ENCODE measurements at places on chromosomes 6 and 20.

GRCh38 chr20:11429168-11429567, 488.5 kb upstream of the BTBD3 start:
- DNase-seq = no peak

DNA sequence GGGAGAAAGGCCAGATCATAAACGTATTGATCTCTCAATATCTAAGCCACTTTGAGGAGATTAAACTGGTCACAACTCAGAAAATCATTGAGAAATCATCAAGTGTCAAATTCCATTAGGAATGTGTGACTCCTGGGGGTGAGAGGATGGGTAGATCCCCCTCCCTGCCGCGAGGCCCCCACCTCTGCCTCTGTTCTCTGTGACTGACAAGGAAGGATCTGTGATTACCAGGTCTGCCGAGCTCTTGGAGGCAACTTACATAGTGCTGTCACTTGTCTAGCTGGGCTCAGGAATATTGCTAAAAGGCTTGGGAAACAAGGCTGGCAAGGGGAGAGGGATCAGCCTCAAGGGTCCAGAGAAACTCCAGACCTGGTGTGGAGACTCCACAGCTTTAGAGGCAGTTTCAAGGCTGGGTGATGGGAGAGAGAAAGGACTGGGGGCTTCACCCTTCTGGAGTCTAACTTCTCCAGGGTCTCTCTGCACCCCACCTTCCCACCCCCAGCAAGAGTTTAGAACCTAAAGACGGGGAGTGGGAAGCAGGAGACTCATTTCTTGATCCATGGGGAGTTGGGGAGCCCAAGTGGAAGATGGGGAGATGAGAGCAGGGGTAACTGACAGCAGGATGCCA, 11.6 kb upstream of the ARMC12 start:
- DNase-seq = no peak

DNA sequence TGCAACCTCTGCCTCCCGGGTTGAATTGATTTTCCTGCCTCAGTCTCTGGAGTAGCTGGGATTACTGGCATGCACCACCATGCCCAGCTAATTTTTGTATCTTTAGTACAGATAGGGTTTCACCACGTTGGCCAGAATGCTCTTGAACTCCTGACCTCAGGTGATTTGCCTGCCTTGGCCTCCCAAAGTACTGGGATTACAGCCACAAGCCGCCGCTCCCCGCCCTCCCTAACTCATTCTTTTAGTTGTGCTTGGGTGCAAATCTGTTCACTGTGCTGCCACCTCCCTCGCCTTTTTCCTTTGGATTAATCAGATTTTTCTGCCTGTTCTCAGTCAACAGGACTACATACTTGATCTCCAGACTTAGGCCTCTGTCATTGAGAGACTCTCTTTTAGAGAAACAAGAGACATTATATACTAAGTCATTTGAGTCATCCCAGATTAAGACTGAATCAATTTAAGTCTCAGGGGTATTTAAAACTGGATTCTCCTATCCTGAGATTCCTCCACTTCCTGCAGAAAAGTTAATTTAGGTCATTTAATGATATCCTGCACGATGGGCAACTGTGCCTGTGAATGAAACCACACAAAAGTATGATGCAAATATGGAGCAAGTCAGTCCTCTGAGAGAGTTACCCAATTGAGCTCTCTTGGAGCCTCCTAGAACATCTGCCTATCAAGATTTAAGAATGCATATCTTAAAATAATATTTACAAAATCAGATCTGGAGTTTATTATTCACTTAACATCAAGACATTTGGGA, 136.1 kb upstream of the THEMIS start:
- DNase-seq = no peak

- no peak for DNase-seq
Measured at GRCh38 chr6:9126878-9127560, 691.7 kb upstream of the SLC35B3 start.

GRCh38 chr6:43699564-43700186, 12.1 kb upstream of the MRPS18A start:
- DNase-seq = peak; percentile 46

DNA sequence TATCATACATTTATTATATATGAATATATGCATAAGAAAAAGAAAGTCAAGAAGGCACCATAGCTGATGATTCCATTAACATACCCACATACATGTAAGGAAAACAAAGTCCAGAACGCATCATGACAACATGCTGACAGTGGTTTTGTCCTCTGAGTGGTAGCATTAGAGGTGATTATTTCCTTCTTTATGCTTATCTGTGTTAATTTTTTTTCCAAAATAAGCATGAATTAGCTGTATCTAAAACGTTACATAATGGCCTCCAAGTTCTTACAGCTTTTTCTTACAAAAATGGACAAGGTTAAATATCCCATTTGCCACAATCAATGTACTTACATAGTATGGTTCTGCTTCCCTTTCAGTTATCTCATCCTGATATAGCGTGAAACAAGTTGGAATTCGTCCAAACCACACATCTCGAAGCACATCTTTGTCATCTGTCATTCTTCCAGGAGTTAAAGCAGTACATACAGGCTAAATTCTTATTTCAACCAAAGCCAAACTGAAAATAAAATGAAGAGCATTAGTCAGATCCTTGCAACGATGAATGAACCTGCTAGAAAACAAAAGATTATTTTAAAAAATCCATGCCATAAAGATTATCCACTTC, 9.7 kb downstream of the ATG5 start:
- no peak for DNase-seq

DNA sequence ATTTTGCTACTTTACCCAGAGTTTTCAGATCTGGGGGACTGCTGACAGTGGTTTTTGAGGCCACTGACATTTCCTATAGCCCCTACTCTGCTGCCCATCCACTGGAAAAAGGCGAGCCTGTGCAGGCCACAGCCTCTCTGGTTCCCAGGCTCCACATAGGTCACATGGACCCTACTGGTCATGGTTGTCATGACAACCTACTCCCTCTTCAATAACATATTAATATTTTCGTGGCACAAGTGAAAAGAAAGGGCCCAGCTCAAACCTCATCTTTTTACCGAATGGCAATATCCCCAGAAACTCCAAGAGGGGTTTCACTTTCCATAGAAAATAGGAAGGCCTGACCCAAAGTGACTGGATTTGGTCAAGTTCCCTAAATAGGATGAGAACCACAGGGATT, 11.0 kb upstream of the FOXO3 start:
- no peak for DNase-seq

DNA sequence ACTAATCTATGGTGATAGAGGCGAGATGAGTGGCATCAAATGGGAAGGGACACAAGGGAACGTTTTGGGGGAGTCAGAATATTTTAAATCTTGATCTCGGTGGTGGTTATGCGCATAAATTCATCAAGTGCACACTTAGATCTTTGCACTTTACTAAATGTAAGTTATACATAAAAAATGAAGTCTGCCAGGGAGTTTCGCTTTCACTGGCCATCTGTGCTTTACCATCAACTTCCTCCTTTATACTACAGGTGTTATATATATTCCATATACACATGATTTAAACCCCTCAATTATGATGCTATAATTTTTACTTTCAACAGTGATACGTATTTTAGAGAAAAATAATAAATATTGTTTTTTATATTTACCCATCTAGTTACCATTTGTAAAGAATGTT, 97.6 kb upstream of the AKIRIN2 start:
- DNase-seq = no peak

- DNase-seq = peak; percentile 25
Measured at GRCh38 chr20:46357030-46357514, 48.8 kb upstream of the CDH22 start.

GRCh38 chr6:166977621-166978525, 21.3 kb upstream of the CEP43 start:
- DNase-seq = no peak

DNA sequence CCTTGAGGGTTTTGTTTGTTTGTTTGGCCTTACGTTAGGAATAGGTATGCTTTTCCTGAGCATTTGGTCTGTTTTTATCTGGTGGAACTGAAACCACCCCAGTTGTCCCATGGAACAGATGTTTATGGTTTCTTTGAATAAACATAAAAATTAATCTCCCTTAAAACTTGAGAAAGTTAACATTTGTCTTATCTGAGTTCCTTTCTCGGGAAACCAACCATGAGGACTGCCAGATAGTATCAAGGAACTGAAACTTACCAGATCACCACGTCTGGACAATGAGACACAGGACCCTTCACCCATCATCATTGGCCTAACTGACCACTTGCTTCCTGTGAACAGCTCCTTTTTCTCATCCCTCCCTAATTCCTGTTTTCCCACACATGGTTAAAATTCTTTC, 15.3 kb upstream of the HECA start:
- DNase-seq = no peak

DNA sequence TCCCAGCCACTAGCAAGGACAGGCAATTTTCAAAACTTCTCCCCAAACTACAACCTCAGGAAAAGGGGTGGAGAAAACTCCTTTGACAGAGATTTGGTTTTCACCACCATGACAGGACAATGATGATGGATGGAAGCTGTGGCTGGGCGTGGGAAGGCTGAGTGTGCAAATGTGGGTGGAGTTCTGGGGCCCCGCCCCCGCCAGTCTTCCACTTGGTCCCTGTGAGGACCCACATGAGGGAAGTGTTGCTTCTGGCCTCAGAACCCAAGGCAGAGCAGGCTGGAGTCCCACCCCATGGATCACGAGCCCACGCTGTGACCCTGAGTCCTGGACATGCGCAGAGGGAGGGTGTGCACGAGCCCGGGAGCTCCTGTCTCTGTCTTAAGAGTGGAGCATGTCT, 21.5 kb upstream of the MRGBP start:
- DNase-seq = no peak

DNA sequence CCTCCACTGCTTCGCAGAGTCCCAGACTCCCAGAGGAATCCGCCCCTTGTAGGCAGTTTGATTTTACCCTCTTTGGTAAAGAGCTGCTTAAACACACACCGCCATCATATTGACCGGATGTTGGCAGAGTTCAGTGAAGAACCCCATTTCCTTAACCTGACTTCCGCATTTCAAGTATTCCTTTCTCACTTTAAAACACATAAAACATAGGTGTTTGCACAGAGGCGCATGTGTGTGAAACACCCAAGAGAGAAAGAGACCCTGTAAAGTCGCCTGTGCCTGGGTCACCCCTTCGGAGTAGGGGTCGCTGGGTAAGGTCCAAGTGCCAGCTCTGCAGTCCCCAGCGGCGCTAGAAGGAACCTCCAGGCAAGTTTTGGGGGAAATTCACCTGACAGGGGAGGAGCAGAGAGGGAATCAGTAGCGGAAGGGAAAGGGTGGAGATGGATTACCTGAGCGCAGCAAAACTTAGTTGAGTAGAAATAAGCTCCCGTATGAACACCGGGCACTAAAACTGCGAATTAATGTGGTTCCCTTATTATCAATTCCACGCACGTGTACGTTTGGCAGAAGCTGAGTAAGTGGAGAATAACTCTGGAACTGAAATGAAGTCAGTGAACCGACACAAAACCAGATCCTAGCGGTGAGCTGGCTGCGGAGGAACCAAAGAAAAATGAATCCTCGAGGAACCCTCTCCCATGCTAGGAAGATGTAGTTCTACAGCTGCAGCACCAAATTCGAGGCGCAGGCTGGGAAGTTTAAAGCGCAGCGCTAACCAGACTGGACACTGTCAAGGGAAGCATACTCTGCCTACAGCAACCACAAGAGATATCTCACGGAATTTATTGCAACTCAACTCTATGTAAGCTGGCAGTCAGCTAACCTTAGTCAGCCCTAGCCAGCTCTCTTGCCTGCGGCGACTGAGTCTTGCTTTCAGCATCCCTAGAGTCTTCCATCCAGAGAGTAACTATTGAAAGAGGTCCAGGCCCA, 3.5 kb upstream of the HTR1B start:
- DNase-seq = peak; percentile 13

GRCh38 chr6:34595332-34596184, 39.4 kb upstream of the SPDEF start:
- no peak for DNase-seq

GRCh38 chr20:818001-818664, 15.4 kb upstream of the FAM110A start:
- no peak for DNase-seq

- DNase-seq = no peak
Measured at GRCh38 chr6:47118611-47119010, 76.5 kb upstream of the ADGRF1 start.
